Posterior cingulate gyrus (tissue), 11 donors: ENCODE measurements at places on chromosomes 12 and 14.

GRCh38 chr14:53532853-53533252 lies 379.7 kb upstream of the DDHD1 start:
- no peak for DNase-seq

GRCh38 chr12:64304571-64304970 lies 82.5 kb upstream of the KICS2 start:
- no peak for DNase-seq

GRCh38 chr14:40682131-40682913 lies 924.4 kb upstream of the LRFN5 start:
- no peak for DNase-seq

- DNase-seq: no peak
Observed at GRCh38 chr14:64303471-64303917, 9.3 kb upstream of the ESR2 start.

DNA sequence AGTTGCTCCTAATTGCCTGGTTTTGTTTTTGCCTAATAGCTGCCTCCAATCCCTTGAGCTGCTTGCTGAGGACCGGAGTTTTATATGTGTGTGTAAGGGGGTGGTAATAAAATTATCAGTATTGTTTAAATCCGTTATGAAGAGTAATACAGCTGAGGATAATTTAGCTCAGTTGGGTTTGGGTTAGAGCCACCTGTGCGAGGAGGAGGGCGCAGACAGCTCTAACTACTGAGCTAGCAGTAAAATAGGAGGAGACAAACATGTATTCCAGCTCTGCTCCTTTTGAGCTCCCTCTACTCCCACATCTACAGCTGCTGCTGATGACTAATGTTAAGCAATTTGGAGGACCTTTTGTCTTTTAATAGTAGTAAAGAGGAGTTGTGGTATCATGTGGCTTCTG lies 61.5 kb downstream of the SPATS2 start:
- peak; percentile 16 for DNase-seq

GRCh38 chr12:123265851-123266678 lies 5.6 kb downstream of the CDK2AP1 start:
- peak; percentile 83 for DNase-seq

DNA sequence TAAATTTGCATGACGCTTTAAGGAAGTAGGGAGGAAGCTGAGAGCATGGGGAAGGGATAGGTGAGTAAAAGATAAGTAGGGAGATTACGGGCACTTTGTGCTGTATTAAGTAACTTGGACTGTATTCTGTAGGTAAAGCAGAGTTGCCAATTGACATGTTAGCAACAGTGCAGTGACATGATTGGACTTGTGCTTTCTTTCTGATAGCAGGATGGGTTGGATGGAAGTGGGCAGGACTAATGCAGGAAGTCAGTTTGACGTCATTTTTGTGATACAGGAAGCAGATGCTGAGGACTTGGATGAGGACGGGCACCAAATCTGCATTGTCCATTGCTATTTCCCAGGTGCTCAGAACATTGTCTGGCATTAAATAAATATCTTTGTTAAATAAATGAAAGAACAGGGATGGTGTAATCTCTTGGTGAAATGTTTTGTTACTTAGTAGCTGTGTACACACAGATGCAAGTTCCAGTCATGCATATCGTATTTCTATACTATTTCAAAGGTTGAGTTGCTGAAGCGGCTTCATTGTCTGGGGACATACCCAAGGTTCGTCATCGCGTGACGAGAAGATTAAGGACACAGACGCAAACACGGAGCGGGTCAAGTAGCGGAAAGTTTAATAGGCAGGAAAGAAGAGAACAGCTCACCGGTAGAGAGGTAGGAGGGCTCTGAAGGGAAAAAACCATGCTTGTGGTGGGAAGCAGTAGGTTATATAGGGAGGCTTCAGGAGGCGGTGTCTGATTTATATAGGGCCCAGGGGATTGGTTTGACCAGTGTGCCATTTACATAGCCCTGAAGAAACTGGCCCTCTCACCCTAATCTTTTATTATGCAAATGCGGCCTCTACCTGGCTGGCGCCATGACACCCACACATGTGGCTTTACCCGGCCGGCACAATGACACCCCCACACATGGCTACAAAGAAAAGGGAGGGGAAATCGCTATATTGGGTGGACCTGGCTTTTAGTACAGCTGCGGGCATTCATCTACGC lies 30.7 kb downstream of the GUCY2C start:
- no peak for DNase-seq

DNA sequence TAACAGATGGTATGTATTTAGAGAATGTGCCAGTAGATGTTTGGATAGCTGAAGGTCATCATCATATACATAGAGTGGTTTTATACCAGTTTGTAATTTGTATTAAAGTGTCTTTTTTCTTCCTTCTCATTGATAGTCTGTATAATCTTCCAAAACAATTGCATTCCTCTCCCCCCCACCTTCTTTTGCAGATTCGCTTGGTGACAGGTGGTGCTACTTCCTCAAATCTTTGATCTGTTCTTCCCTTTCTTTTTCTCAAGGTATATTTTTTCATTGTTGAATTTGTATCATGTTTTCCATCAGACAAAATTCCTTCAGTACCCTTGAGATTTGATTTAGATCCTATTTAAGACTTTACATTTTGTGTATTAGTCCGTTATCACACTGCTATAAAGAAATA lies 15.0 kb downstream of the TBC1D15 start:
- DNase-seq: no peak

DNA sequence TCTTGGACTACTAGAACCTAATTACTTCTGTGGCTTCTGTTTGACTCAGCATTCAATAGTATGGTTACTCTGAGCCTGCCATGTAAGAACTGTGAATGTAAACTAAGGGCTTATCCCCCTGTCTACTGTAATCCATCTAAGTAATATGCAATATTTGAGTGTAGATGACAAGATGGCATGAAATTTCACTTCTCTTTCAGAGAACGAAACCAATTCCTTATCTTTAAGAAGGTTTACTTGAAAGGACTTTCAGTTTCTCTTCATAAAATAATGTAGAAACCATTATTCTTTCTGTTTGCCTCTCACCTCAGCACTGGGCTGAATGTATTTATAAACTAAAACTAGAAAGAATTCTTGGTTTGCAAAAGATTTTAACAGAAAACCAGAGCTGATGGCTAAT lies 60.4 kb upstream of the ARID2 start:
- no peak for DNase-seq

DNA sequence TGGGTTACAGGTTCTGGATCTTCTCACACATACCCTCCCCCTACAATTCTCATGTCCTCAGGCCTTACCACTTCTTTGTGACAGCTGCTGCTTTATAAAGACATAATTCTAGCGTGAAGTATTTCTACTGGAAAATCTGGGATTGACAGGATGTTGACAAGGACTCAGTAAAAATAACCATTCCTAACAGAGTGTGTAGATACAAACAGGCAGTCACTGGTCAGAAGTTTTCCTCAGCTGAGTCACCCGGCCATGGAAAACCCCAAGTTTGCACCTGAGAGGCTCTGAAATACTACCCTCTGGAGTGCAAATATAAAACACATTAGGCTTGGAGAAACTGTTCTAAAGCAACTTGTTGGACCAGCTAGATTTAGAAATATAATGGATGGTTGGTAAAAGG lies 54.4 kb downstream of the SPPL3 start:
- no peak for DNase-seq

DNA sequence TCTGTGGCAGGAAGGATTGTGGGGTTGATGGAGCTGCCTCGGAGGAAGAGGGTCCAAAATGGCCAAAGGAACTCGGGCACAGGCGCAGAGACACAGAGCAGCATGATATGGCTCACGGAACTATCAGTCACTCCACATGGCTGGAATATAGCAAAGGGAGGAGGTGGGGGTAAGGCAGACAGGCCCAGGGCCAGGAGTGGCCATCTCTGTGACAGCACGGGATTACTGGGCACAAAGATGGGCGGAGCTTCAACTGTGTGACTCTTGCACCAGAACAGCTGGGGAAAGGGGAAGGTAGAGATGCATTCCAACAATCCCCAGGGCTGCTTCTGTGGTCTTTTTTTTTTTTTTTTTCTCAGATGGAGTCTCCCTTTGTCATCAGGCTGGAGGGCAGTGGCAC lies 24.8 kb upstream of the EML1 start:
- no peak for DNase-seq

GRCh38 chr12:10016881-10017280 lies 6.5 kb downstream of the CLEC12B start:
- DNase-seq: no peak

DNA sequence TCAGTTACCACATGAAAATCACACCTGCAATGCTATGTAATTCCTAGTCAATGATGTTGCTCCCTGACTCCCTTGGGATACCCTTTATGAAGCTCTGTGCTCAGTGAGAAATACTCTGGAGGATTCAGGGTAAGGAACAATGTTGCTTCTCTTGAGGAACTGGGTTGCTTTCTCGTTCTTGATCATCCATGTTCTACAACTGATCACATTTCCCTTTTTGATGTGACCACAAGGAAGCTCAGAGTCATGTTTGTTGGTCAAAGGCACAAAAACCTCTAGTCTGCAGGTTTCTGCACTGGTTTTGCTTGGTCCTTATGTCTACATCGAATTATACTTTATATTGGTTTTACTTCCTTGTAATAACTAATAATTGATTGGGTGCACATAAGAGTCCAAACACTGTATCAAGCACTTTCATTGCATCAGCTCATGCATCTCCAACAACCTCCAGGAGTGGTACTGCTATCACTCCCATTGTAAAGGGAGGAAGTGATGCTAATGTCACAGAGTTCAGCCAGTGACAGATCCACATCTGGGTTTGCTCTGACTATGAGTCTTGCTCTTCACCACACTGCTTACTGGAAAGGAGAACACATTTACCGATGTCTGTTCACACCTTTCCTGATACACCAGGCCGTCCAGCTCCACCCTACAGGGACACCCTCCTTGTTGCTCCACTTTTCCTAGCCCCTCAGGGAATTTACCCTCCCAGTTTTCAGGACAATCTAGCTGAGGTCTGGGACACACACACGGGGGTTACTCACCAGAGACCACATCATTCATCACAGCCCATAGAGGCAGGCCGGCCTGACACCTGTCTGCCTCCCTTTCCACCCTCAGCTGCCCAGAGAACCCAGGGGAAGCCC lies 41.0 kb downstream of the CMKLR1 start:
- no peak for DNase-seq

GRCh38 chr12:33587784-33588712 lies 148.4 kb upstream of the SYT10 start:
- DNase-seq: no peak

- no peak for DNase-seq
Observed at GRCh38 chr14:26323869-26324268, 274.0 kb downstream of the NOVA1 start.

GRCh38 chr12:100504804-100505203 lies 31.1 kb downstream of the NR1H4 start:
- no peak for DNase-seq

DNA sequence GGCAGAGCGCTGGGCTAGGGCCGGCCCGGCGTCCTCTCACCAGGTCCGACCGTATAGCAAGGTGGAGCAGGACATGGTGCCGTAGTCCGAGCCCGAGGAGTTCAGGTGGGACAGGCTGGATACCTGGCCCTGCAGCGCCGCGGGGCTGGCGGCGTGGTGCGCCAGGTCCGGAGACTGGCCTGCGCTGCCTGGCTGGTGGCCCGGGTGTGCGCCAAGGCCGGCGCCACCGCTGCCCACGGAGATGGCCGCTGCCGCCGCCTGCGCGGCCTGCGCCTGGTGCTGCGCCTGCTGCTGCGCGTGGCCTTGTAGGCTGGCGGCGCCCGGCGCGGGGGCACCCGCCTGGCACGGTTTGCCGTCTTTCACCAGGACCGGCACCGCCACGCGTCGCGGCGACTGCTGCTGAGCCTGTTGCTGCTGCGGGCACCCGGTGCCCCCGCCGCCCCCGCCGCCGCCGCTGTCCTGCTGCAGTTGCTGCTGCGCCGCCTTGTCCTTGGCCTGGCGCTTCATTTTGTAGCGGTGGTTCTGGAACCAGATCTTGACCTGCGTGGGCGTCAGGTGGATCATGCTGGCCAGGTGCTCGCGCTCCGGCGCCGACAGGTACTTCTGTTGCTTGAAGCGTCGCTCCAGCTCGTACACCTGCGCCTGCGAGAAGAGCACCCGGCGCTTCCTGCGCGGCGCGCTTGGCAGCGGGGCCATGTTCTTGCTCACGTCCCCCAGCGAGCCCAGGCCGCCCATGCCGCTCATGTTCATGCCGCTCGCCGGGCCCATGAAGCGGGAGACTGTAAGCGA lies 2.6 kb downstream of the NKX2-1 start:
- no peak for DNase-seq

DNA sequence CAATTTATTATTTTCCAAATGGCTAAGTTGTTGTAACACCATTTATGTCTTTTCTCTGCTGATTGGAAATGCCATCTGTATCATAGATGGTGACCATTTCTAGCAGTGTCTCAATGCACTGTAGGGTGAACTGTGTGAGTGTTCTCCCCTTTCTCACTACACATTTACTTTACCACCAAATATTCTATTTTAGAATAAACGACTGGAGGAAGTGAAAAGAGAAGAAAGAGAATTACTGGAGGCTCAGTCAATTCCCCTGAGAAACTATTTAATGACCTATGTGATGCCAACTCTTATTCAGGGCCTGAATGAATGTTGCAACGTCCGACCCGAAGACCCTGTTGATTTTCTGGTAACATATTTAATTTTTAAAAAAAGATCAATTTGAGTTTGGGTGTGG lies 15.5 kb upstream of the PAPOLA start:
- DNase-seq: no peak

DNA sequence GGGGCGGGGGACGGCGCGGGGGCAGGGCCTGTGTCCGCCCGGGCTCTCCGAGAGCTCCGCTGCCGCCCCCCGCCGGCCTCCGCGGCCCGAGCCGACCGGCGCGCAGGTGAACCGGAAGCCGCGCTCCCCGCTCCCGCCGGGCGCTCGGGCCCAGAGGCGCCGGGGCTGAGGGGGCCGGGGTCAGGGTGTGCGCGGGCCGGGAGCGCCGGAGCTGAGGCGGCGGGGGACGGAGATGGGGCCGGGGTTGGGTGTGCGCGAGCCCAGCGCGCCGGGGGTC lies 431 bp downstream of the HIP1R start:
- peak; percentile 71 for DNase-seq

GRCh38 chr12:124463341-124463921 lies 104.0 kb downstream of the NCOR2 start:
- peak; percentile 94 for DNase-seq

DNA sequence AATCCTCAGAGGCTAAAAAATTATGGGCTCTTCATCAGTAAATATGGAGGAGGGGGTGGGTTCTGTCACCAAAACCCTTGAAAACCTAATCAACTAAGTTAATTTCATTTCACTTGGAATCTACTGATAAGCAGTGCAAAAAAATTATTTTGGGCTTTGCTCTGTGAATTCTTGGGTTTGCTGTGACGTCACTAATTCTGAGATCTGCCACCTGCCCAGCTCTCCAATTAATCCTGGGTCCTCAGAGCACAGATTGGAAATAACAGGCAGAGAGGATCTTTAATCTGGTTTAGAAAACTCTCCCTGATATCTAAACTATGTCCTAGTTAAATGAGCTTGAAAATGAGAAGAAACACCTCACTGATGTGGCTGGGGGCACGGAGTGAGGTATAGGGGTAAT lies 903.2 kb downstream of the AACS start:
- no peak for DNase-seq

DNA sequence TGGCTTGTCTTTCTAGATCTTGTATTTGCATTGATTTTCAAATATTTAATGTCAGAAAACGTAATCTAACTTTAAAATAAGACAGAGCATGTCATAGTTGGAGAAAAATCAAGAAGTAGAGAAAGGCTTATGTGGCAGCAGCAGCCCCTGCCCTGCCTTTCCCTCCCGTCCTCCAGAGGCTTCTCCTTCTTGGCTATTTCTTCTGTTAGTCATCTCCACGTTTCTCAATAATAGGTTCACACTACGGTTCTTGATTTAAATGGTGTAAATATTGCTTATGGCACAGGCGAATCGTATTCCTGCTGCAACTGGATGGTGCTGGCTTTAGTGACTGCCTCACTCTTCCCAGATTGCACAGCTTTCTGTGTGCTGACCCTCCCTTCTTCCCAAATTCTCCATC lies 42.8 kb downstream of the SLC8B1 start:
- no peak for DNase-seq
